ENCODE measurements at places on chromosomes 1 and 21.

DNA sequence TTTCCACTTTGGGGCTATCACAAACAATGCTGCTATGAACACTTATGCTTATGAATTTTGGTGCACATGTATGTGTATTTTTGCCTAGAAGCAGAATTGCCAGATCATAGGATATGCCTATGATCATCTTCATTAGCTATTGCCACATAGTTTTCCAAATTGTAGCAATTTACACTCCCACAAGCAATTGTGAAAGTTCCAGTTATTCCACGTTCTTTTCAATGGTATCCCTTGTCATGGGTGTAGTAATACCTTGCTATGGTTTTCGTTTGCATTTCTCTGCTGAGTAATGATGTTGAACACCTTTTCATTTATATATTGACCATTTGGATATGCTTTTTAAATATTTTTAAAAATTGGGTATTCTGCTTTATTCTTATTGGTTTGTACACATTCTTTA is 82.6 kb downstream of the MTR start:
- DNase-seq = no peak

- DNase-seq = no peak
Measured at GRCh38 chr1:47385020-47385419, 31.1 kb upstream of the FOXE3 start.

DNA sequence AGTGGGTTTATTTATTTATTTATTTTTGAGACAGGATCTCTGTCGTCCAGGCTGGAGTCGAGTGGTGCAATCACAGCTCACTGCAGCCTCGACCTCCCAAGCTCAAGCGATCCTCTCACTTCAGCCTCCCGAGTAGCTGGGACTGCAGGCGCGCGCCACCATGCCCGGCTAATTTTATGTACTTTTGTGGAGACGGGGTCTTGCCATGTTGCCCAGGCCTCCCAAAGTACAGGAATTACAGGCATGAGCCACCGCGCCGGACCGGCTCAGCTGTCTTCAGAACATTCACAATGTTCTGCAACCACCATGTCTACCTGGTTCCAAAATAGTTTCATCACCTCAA is 406 bp upstream of the DNAJC8 start:
- DNase-seq = no peak

- DNase-seq = no peak
Measured at GRCh38 chr1:228391411-228392020, 15.1 kb downstream of the TRIM11 start.

- DNase-seq = peak; percentile 14
Measured at GRCh38 chr1:238485057-238485911, 594.6 kb upstream of the ZP4 start.

- DNase-seq = no peak
Measured at GRCh38 chr1:85479491-85479890, 14.5 kb upstream of the DDAH1 start.

DNA sequence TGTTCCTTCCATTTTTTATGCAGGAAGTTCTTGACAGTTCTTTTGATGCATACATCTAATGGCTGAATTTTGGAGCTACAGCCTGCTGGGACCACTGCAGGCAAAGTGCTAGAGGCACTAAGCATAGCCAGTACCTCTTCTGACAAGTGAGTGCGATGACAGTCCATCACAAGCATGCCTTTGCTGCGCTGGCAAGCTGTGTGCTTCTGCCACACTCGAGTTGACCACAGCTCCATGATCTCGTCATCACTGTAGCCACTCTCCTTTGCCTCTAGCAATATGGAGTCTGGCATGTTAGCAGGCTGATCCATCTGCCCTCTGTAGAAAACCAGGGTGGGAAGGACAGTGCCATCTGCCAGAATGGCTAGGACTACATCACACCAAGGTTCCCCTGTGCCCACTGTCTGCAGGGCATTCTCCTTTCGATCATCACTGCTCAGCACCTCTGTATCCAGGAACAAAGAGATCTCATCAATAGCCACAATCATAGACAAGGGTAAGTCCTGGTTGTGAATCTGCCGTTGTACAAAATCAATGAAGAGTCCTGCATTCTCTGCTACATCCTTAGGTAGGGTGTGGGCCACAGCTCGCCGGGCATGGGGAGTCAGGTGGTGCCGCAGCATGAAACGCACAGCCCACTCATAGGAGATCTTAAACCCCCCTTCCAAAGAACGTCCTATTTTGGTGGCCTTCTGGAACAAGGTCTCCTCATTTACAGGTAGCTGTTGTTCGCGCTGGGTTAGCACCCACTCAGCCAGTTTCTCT is 6.0 kb downstream of the PSMB4 start:
- no peak for DNase-seq

- no peak for DNase-seq
Measured at GRCh38 chr1:38153066-38153777, 106.6 kb upstream of the POU3F1 start.

DNA sequence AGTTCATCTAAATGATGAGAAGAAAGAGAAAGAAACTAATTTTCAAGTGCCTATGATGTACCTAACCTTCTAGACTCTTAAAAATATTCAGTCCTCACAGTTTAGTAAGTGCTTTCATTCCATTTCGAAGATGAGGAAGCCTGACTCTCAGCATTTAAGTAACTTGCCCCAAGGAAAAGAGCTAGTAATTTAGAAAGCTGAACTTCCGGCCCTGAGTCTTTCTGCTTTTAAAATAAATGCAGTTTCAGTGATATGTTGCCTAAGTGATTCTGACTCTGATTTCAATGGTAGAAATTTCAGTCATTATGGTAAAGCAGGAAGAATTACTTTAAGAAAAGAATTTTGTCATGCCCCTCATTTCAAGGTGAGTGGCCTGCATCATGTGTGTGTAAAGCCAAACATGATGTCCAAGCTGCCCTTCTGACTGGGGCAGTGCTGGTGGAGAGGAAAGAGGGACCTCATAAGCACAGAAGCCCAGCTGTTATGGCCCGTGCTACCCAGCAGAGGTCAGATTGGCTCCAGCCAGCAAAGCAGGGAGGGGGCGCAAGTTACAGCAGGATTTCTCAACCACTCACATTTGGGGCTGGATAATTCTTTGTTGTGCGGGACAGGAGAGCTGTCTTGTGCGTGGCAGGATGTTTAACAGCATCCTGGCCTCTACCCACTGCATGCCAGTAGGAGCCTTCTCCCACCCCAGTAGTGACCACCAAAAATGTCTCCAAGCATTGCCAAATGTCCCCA is 10.7 kb downstream of the ATP1A4 start:
- peak; percentile 70 for DNase-seq

- peak; percentile 25 for DNase-seq
Measured at GRCh38 chr1:111099289-111099688, 40.6 kb downstream of the DRAM2 start.

DNA sequence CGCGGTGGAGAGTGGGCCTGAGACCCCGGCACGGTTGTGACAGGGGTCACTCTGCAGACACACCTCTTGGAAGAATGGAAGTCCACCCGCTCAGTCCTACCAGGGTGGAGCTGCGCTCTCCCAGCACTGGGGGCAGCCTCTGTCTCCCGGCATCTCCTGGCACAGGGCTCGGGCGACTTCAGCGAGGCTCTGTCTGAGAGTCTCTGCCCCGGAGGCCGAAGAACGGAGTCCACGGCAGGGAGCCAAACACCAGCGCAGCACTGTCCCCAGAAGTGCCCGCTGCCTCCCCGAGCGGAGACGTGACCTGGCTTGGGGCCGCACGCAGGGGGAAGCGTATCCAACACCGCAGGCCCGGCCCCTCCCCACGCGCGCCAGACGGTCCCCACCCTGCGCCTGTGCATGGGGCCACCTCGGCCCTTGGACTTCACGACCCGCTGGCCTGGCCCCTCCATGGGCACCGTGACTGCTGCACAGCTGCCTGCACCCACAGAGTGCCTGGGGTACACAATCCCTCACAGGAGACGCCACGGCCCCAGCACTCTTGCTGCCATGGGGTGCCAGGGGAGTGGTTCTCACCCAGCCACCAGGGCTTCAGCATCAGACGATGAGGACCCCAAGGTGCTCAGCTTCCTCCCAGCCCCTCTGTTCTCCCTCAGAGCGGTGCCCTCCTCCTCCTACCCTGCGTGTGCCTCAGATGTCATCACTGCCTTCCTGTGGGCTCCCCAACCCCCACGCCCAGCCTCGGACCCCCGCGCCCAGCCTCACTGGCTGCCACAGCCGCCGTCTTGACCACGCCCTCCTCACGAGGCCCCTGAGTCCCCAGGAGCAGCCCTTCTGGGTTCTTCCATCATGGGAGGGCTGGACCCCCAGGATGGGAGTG is 14.9 kb upstream of the RNF223 start:
- no peak for DNase-seq

DNA sequence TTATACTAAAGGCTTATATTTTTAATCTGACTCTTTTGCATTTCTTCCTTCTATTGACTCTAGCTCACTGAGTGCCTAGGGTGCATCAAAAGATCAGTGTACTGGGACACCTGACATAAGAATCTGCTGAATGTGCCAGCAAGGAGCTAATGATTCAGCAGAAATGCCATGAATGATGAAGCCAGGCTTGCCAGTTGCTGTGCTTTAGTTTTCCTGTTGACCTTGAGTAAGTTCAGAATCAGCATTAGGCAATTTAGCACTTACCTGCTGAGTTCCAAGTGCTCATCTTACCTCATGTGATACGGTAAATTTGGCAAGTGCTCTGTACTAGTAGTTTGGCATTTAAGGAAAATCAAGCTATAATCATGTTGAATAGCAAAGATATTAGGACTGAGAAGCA is 523.2 kb upstream of the B3GALT2 start:
- DNase-seq = no peak

- DNase-seq = no peak
Measured at GRCh38 chr1:27773826-27774445, 917 bp downstream of the STX12 start.

GRCh38 chr1:184854036-184854435 is 99.4 kb upstream of the EDEM3 start:
- DNase-seq = no peak

DNA sequence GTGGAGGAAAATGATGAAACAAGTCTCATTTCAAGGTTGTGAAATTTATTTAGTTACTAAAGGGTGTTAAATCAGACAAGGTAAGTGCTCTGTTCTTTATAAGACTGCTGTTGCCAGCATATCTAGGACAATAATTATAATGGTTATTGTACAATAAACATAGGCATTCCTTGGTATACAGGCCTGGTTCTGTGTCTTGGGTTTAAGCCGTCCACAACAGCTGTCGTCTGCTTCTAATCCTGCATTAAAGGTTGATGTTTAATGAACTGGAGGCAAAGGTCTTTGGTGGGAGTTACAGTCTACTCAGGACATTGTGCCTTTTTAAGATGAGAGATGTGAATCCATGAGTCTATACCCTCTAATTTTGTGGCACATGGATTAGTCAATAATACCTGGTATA is 23.4 kb upstream of the FMO4 start:
- no peak for DNase-seq

- no peak for DNase-seq
Measured at GRCh38 chr1:111953797-111954196, 35.7 kb downstream of the KCND3 start.

DNA sequence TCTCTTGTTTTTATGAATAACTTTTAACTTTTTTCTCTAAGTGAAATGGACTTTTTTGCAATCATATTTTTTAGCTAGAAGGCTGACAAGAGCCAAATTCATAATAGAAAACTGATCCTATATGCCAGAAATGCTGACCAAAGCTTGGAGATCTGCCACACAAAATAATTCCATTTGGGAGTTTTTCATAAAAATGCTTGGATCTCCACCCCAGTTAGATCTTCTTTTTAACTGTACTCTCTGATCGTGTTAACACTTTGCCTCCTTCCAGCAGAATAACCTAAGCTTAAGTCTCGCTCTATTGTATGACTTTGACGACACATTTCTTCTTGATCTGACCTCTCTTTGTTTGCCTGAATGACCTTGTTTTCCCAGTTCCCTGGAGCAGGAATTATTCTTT is 16.8 kb downstream of the FLG2 start:
- no peak for DNase-seq

DNA sequence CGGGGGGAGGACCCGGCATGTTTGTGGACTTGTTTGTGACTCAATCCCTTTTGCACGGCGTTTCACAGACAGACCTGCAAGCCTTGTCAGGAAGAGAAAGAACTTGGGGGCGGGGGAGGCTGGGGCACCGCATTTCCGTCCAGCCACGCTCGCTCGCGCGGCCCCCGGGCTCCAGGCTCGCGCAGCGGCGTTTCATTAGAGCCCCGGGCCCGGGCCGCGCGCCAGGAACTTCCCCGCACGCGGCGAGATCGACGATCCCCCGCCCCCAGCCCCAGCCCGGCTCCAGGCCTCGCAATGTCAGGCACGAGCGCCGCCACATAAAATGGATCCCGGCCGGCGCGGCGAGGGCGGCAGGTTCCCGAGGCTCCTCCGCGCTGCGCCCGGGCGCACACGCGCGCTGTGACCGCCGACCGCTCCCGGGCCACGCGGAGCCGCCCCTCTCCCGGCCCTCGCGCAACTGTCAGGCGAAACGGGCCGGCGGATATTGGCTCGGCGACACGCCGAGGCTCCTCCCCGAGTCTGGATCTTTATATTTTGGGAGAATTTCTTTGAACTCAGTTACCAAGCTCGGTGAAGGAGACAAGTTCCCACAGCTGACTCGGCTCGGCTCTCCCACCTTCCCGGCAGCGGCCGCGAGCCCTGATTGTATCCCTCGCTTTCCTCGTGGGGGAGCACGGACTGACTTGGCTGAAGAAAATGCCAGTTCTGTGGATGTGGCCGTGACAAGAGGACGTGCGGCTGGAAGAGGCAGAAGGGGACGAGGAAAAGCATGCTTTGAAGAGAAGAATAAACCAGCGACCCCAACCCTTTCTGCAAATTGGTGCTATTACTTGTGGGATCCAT is at the start of gene KIF26B:
KIF26B (plus strand) TSS at position 557 of the 843 bp plus-strand sequence. CDS start 440 bp downstream, outside the sequence.
- peak; percentile 77 for DNase-seq
